ENCODE measurements at places on chromosomes 6 and 20.
A peak's percentile ranks its signal among the peaks of the same experiment; 100 is the strongest.

GRCh38 chr6:159969204-159969912, 476 bp downstream of the IGF2R start:
- DNase-seq = no peak

DNA sequence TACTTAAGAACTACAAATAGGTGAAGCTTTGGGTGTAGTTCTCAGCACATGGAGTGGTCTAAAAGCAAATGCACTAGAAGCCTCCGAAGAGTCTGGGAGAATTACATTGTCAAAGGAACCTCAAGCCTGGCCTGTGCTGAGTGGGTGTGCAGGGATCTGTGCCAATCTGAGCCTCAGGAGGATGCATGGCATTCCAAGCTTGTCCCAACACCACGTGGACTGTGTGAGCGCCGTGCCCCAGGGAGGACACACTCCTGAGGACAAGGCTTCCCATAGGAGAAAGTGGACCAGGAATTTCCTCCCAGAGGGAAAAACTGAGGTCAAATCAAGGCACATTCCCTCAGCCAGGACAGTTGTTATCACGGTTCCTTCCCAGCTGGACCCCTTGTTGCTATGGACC, 185.8 kb downstream of the QKI start:
- DNase-seq = no peak

DNA sequence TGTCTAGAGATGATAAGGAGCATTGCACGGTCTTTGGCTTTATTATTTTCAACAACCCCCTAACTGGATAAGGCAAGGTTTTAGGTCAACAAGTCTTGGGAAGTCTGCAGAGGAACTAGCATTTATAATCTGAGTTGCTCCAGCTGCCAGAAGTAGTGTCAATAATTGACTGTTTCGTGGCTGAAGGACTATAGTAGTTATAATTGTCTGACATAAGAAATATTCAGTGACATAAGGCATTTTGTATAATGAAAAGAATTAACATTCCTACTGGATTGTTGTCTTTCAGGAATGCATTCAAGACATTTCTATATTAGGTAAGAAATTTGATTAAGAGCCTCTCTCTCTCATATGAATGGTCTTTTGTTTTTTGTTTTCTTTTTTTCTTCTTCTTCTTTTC, 136.9 kb upstream of the SGK1 start:
- DNase-seq = no peak

- no peak for DNase-seq
Observed at GRCh38 chr6:26333476-26334297, 31.3 kb upstream of the BTN3A2 start.

DNA sequence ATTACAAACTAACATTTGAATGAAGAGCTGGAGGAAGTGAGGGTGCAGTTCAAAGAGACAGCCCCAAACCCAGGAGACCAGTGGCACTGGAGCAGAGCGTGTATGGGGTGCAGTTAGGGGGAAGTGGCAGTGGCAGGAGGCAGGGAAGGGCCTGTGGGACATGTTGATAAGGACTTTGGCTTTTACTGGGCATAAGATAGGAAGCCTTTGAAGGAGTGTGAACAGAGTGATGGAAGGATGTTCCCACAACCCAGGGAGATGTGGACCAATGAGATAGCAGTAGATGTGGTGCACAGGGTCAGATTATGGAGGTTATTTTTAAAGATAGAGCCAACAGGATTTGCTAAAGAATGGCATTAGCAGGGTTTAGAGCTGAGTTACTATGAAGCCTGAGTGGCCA, 56.4 kb downstream of the AIG1 start:
- no peak for DNase-seq

- DNase-seq = no peak
Observed at GRCh38 chr6:14089224-14089623, 28.3 kb upstream of the CD83 start.

- DNase-seq = no peak
Observed at GRCh38 chr6:98636941-98637340, 197.4 kb upstream of the POU3F2 start.

- no peak for DNase-seq
Observed at GRCh38 chr20:46108435-46108841, 9.7 kb upstream of the CD40 start.

DNA sequence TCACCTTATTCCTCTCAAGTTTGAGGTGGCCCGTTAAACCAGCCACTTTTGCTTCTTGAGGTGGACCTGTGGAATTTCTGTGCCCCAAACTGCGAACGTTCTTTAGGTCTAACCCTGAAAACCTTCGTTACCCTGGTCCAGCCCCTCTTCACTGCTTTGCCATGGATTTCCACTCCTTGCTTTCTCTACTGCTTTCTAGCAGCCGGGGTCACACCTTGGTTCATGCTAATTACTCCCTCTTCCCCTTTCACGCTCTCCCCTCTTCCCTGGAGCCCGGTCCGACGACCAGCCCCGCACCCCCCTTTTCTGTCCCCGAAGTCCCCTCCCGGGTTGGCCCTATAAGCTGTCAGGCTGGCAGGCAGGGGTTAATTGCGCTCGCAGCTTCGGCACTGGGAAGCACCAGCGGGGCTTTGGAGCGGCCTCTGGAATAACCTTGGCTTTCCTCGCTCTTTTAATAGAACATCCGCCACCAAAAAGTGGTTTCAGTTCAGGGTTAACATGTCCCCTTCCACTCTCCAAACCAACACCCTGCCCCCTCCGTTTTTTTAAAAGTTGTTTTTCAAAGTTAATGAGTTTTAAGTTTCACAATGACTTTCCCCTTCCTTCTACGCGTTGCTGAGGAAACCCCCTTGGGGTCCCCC, 1.4 kb upstream of the HIVEP1 start:
- DNase-seq = peak; percentile 34

GRCh38 chr6:121223212-121223611, 111.1 kb downstream of the TBC1D32 start:
- DNase-seq = no peak

DNA sequence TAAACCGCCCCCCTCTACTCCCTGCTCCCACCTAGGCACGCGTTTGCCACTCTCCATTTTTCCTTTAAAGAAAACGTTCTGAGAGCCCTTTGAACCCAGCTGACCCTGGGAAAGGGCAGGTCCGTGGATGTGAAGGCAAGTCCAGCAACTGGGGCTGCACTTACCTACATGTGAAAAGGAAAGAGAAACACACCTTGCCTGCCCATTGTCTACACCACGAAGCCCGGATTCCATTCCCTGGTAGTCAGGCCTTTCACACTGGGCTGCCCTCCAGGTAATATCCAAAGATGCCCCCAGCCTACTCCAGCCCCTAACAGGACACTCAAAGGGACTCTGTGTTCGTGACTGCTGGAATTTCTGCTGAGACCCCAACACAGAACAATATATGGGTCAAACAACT, 94.4 kb downstream of the CD83 start:
- no peak for DNase-seq

- DNase-seq = no peak
Observed at GRCh38 chr6:125668071-125668470, 81.4 kb upstream of the HEY2 start.

GRCh38 chr20:19250346-19250745, 37.9 kb downstream of the SLC24A3 start:
- DNase-seq = no peak

DNA sequence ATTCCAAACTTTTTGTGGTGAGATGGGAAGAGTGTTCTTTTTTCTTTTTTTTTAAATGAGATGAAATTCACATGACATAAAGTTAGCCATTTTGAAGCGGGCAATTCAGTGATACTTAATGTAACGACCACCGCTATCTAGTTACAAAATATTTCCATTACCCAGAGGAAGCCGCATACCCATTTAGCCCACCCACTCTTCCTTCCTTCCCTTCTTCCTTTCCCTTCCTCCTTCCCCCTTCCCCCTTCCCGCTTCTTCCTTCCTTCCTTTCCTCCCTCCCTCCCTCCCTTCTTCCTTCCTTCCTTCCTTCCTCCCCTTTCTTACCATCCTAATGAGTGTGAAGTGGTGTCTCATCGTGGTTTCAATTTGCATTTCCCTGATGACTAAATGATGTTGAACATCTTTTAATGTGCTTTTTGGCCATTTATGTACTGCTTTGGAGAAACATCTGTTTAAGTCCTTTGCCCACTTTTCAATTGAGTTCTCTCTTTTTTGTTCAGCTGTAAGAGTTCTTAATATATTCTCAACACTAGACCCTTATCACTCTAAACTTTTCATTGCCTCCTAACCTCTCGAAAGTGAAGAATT, 371.1 kb downstream of the FARS2 start:
- no peak for DNase-seq

- DNase-seq = no peak
Observed at GRCh38 chr6:53837865-53838769, 43.3 kb downstream of the LRRC1 start.

DNA sequence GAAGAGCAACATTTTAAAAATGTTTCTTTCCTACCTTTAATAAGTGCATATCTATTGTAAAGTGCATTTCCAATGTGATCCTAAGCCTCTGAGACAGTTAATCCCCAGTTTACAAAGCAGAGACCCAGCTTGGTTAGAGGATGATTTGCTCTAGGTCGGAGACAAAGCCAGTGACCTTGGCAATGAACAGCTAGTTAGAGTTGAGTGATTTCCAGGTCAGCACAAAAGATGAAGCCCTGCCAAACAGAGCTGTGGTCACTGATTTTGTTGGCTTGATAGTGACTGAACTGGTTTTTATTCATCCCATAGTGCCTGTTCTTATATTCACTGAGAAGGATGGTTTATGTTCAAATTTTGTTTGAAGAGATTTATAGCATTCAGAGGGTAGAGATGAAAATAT, 56.6 kb upstream of the CD83 start:
- no peak for DNase-seq

- no peak for DNase-seq
Observed at GRCh38 chr20:17782768-17783167, 83.0 kb downstream of the BANF2 start.

DNA sequence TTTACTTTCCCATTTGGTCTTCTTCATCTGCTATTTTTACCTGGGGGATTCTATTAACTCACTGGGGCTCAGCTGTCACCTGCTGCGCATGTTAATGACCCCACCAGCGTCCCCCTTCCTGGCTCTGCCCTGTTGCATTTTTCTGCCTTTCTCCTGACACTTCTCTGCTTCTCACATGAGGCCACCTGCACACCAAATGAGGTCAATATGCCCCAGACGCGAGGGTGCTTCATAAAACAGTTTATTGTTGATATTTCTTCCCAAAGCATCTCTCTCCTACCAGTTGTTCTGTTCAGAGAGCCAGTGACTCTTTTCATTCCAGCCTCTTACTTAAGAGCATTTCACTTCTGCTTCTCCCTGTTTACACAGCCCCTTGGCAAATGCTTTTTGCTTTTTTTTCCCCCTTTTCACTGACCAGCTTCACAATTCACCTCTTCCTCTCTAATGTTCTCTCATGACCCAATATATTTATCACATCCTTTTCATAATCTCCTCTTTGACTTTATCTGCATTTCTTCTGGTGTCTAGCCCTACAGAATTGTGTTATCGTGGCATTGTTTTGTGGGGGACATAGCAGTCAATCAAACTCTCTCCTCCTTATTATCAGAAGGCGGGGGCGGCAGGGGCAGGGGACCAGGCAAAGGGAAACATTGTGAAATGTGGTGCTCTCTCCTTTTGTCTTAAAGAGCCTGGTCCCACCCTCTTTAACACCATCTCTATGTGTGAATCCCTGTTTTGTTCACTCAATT, 545.8 kb upstream of the CITED2 start:
- no peak for DNase-seq

- DNase-seq = no peak
Observed at GRCh38 chr6:44561832-44562665, 174.5 kb downstream of the CDC5L start.
